Skeletal muscle cell (primary cell): ENCODE measurements at places on chromosomes 2 and 18.

- no peak for DNase-seq
Observed at GRCh38 chr2:208573569-208573968, 167.0 kb downstream of the PTH2R start.

DNA sequence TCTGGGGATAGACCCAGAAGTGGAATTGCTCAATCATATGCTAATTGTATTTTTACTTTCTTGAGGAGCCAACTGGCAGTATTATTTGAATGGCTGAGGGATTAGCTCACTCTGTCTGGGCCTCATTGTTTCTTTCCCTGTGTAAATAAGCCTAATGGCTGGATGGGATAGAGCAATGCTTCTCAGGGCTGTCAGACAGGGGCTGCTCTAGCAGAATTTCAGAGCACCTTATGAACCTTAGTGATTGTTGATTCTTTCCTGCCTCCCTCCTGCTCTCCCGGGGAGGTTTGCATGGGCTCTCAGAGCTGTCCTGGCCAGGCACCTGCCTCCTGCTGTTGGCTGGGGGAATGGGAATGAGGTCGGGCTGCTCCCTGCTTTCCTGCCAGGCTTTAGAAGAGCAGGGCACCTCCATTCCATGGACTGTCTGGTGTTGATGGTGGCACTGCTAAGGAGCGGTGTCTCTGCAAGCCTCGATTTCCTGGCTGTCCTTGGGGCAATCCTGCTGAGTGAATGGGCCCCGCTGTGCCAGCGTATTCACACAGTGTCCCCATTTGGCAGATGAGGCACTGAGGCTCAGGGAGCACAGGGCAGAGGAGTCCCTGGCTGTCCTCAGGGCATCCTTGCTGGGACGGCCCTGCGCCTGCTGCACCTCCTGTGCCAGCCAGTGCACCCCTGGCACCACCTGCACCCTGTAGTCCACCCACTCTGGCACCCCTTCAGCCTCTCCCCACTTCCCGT, 468.2 kb upstream of the HS6ST1 start:
- DNase-seq = no peak

GRCh38 chr2:171225302-171225980, 64.7 kb upstream of the TLK1 start:
- DNase-seq = peak; percentile 66

DNA sequence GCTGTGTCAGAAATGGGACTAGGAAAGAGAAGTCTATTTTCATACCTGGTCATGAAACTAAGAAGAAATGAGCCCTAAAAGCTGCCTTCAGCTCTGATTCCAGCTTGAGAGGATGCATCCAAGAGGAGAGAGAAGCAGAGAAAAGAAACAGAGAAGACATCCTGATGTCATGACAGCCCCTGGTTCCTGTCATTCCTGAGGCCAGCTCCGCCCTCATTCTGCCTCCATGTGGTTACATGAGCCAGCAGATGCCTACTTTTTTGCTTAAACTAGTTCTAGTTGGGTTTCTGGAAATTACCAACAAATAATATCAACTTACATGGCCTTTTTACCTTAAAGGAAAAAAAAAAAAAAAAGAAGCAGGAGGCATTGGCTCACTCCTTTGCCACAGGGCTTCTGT, 14.1 kb upstream of the ACKR3 start:
- no peak for DNase-seq

DNA sequence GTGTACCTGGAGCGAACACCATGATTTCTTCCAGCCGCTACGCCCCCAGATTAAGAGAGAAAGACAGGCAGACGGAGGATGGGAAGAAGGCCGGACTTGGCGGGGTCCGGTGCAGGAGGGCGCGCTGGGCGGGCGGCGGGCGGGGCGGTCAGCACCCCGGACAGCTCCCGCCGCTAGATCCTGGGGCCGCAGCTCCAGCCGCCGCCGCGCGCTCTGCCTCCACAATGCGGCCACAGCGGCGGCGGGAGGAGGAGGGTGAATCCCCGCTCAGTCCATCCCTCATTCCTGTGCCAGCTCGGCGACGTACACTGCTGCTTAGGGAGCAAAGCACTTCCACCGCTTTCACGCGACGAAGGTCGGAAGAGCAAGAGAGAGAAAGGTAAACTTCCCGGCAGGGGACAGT, at the start of gene AKAIN1:
Gene AKAIN1, minus strand, starts transcription at position 226 of the 403 bp plus-strand sequence. Its CDS starts 204 bp downstream, at position 22.
- peak; percentile 6 for DNase-seq

- no peak for DNase-seq
Observed at GRCh38 chr18:35508030-35508429, 10.3 kb upstream of the INO80C start.

- peak; percentile 71 for DNase-seq
Observed at GRCh38 chr2:179917272-179917671, 55.9 kb upstream of the ZNF385B start.

DNA sequence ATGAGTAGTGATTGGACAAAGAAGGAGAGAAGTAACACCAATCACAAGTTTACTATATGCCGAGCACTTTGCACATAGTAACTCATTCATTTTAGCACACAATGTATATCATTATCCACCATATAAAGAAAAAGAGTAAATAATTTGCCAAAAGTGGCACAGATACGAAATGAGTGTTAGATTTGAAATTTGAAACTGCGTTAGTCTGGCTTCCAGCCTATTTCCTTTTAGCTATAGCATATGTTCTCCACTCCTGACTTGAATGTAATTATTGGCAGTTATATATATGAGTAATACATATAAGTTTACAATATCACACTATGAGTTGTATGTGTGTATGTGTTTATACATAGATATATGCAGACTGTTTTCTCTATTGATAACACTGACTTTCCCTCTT, 98.6 kb downstream of the NOL4 start:
- no peak for DNase-seq

DNA sequence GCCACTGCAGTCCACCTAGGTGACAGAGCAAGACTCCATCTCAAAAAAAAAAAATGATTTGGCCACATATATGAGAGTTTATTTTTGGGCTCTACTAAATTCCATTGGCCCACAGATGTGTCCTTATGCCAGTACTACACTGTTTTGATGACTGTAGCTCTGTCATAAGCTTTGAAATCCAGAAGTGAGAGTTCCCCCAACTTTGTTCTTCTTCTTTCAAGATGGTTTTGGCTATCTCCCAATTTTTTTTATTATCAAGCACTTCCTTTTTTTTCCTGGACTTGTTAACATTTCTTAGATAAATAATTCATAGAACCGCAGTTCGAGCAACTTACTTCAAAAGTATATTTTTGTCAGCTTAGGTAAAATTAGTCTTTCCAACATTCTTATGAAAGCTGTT, 96.9 kb downstream of the TSHZ1 start:
- no peak for DNase-seq

- DNase-seq = no peak
Observed at GRCh38 chr2:2484301-2484700, 153.2 kb upstream of the MYT1L start.

GRCh38 chr18:3452750-3453539, 3.0 kb downstream of the TGIF1 start:
- no peak for DNase-seq

- no peak for DNase-seq
Observed at GRCh38 chr18:6879508-6880195, 150.1 kb downstream of the ARHGAP28 start.

DNA sequence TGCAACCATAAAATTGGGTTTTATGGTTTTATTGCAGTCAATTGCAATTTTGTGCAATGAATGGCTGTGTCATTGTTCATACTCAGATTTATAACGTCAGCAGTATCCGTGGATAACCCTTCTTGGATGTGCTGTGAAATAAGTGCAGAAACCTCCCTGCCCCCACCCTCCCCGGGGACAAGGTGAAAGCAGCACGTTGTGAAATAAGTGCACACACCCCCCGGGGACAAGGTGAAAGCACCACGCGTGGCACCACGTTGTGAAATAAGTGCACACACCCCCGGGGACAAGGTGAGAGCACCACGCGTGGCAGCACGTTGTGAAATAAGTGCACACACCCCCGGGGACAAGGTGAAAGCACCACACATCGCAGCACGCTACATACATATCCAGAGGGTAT, 93.6 kb upstream of the NFATC1 start:
- DNase-seq = no peak

DNA sequence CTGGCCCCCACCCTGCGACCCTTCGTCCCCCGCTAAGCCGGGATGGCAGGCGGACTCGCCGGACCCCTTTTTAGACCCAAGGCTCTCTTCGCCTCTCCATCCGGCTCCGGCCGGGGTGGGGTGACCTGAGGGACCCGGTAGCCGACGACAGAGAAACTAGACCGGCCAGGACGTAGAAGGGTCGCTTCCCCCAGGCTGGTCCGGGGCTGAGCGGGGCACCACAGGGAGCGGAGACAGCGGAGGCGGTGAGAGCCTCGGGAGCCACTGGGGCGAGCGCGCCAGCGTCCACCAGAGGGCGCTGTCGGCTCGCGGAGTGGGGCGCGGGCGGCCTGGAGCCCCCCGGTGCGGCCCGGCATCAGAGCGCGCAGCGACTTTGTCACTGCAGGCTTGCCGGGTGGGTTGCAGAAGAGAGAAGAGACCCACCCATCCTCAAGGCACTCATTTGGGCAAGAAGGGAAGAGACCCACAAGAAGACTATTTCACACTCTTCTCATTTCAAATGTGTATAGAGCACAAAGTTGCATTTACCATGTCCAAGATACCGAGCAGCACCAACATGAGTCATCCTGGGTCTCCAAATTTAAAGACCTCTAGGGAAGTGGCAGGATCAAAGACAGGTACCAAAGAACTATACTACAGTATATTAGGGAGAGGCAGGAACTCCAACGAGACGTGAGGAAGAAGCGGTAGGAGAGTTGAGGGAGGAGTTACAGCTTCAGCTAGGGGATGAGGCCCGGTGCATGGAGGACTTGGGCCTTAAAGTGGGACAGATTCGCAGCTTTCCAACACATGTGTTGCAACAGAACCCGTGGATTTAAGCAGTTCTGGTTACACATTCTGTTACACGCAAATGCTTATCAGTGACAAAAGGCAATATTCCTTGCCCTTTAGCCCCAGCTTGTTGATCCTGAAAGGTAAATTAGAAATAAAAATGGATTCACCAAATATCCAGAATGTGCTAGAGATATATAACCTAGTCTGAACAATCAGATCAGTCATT, 7.6 kb upstream of the PRKCE start:
- DNase-seq = no peak

DNA sequence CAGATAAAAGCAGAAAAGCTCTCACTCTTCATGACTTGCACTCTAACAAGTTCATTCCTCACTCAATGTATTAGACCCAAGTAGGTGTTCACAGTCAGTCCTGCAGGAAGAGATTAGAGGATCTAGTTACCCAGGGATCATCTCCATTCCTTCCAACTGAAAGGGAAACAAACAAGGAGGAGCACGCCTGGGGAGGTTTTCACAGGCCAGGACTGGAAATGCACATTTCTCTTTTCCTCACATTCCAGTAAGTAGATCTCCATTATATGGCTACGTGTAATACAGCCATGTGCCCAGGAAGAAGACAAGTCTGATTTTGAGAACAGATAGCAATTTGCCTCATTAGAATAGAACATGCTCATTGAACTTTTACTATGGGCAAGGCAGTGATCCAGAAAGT, 1132.2 kb upstream of the FAM98A start:
- no peak for DNase-seq

GRCh38 chr18:8959551-8960135, 142.9 kb upstream of the NDUFV2 start:
- no peak for DNase-seq

DNA sequence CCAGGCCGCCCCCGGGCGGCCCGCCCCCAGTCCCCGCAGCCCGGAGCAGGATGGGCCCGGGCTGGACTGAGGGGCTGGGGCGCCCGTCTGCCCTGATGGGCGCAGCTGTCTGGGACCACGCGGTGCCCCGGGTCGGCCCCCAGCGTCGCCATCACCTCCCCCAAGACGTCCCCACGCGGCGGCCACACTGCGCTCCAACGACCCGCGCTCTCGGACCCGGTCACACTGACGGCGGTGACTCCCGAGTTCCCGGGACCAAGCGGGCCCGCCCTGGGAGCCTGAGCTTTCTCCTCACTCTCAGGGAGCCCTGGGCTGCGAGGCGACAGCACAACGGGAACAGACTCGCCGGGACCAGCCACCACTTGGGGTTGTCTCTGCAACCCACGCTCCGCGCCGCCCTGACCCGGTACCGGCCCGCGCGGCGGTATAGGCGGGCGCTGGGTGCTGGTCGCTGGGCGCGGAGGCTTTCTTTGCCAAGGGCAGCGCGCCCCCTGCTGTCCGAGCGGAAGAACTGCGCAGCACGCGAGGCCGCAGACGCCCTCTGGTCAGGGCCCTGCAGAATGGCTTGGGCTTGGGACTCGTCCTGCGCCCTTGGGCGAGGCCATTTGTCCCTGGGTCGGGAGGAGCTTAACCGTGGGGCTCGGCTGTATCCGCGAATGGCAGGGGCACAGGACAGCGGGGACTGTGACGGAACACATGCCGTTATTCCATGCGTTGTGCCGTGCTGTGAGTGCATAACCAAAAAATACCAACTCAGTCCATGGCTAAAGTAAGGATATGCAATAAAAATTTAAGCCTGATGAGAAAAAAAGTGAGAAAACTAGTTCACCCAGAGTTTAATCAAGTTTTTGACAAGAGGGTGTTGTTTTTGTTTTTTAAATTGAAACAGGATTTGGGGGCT, 54.8 kb upstream of the ANKRD62 start:
- DNase-seq = no peak

GRCh38 chr2:220552790-220553535, 925.5 kb downstream of the SLC4A3 start:
- no peak for DNase-seq

- no peak for DNase-seq
Observed at GRCh38 chr18:74760436-74760835, 162.8 kb downstream of the ZNF407 start.

DNA sequence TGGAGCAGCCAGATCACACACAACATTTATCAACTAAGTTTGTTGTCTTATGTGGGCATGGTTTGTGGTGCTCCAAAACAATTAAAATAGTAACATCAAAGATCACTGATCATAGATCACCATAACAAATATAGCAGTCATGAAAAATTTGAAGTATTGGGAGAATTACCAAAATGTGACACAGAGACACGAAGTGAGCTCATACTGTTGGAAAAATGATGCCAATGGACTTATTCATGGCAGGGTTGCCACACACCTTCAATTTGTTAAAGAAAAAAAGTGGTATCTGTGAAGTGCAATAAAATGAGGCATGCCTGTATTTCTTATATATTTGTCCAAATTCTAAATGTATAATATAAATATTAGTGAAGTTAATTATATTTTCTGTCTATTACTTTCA, 42.9 kb upstream of the CABYR start:
- DNase-seq = no peak

GRCh38 chr18:9244376-9244775, 90.2 kb upstream of the TWSG1 start:
- no peak for DNase-seq

- DNase-seq = no peak
Observed at GRCh38 chr2:71668326-71669057, 215.1 kb downstream of the DYSF start.

DNA sequence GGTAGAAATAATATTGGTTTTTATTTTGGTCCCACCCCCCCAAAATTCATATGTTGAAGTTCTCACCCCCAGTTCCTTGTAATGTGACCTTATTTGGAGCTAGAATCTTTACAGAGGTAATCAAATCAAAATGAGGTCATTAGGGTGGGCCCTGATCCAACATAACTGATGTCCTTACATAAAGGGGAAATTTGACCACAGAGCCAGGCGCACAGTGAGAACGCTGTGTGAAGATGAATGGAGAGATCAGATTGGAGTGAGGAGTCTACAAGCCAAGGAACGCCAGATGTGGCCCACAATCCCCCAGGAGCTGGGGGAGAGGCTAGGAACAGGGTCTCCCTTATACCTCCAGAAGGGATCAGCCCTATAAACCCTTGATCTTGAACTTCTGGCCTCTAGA, 31.6 kb upstream of the TRIB2 start:
- DNase-seq = no peak

- DNase-seq = no peak
Observed at GRCh38 chr2:229636571-229636970, 77.8 kb downstream of the DNER start.

GRCh38 chr2:149134335-149134923, 95.9 kb downstream of the LYPD6B start:
- DNase-seq = no peak
